ENCODE measurements at places on chromosomes 6 and 20.

- no peak for DNase-seq
Observed at GRCh38 chr6:68754681-68755213, 119.7 kb downstream of the ADGRB3 start.

GRCh38 chr20:47305667-47306066 lies 50.8 kb downstream of the ZMYND8 start:
- DNase-seq = no peak

GRCh38 chr20:50242178-50242514 lies 51.5 kb downstream of the CEBPB start:
- DNase-seq = no peak

DNA sequence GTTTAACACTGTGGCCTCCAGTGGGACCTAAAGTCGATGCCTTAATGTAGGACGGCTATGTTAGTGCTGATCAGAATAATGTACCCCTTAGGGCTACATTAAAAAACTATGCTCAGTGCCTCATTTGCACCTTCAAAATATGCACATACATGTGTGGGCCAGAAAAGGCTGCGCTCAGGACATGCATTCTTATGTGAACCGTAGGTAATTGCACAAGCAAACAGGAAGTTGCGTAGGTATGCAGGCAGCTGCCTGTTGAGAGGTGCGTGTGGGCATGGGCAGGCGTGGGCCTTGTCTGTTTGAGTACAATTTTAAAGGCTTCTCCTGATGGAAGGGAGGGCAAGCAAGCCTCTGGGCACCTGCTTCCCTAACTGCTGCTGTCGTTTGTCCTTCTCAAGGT lies 116.2 kb upstream of the JAG1 start:
- no peak for DNase-seq

DNA sequence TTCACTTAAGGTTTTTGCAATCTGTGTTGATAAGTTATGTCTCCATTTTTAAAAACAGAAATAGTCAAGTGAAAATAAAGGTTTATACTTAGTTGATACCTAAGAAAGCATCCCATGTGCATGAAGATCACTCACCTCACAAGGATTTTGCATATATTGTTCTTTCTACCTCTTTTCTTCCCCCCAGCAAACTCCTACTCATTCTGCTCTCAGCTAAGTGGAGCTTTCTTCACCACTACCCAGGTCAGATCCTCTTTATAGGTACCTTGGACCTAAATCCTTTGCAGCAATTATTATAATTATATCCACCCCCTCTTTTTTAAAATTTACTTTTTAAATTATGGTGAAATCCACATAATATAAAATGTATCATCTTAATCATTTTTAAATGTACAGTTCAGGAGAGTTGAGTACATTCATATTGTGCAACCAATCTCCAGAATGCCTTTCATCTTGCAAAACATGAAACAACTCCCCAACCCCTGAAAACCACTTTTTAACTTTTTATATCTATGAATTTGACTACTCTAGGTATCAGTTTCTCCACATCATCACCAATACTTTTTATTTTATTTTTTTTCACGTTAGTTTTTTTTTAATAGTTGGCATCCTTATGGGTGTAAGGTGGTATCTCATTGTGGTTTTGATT lies 9.3 kb upstream of the BACH2 start:
- DNase-seq = no peak

- DNase-seq = no peak
Observed at GRCh38 chr6:69145062-69145461, 510.0 kb downstream of the ADGRB3 start.

Data from T follicular helper cell (primary cell).